ENCODE measurements at places on chromosomes 2 and 18.

DNA sequence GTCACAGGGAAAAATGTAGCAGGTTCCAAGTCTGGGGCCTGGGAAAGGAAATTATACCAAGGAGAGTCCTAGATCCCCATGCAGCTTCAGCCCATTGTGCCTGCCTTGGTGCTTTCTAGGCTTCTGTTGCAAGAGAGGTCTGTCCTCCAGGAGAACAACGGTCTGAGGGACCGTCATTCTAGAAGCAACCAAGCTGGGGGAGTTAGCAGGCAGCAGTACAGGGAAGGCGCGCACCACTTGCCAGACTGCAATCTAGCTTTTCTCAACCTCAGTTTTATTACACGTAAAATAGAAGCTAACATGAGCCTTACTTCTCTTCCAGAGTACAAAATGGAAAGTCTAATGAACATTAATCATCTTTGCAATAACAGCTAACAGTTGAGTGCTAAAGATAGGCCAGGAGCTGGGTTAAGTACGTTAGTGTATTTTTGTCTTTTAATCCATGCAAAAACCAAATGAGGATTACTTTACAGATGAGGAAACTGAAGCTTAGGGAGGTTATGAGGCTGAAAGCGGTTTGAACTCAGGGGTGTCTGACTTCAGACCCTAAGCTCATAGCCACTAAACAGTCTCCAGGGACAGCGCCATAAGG, 1.9 kb downstream of the TCF23 start:
- DNase-seq, result no peak

- no peak for DNase-seq
These were observed 68.6 kb upstream of the SPOPL start for GRCh38 chr2:138432971-138433370.

- DNase-seq, result no peak
These were observed 244.8 kb downstream of the XIRP2 start for GRCh38 chr2:167132906-167133555.

GRCh38 chr2:84249140-84249539, 209.9 kb downstream of the SUCLG1 start:
- no peak for DNase-seq

GRCh38 chr2:3171564-3172264, 205.9 kb downstream of the EIPR1 start:
- no peak for DNase-seq

DNA sequence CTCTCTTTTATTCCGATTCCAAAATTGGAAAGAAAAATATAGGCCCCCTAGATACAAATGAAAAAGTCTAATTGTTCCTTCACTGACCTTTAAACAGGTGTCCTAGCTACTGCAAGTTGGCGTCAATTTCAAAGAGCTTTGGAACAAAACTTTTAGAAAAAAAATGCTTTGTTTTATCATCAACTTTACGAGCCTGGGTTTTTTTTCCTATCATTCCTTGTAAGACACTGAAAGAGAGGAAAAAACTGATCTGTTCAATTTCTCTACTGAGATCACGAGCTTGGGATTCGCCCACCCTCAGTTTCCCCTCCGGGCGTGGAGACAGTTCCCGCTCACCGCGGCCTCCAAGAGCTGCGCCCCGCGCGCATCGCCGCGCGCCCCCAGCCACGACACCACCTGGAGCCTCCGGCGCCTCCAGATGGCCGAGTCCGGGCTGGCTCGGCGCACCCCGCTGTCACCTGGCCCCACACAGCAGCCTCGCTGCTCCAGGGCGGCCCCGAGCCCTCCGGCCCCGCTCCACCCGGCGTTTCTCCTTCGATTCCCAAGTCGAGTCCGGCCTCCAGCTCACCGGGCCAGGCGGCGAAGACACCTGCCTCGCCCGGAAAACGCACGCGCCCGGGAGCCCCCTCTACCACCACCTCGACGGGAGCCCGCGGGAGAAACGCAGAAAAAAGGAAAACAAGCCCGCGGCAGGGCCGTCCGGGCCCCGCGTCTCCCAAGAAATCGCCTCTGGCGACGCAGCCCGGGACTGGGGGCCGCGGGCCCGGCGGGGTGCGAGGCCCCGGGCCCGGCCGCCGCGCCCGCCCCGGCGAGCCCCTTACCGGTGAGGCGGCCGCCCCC, 656 bp downstream of the TBC1D8 start:
- peak; percentile 16 for DNase-seq

- DNase-seq, result no peak
These were observed 187.9 kb upstream of the HS6ST1 start for GRCh38 chr2:128506534-128506933.

DNA sequence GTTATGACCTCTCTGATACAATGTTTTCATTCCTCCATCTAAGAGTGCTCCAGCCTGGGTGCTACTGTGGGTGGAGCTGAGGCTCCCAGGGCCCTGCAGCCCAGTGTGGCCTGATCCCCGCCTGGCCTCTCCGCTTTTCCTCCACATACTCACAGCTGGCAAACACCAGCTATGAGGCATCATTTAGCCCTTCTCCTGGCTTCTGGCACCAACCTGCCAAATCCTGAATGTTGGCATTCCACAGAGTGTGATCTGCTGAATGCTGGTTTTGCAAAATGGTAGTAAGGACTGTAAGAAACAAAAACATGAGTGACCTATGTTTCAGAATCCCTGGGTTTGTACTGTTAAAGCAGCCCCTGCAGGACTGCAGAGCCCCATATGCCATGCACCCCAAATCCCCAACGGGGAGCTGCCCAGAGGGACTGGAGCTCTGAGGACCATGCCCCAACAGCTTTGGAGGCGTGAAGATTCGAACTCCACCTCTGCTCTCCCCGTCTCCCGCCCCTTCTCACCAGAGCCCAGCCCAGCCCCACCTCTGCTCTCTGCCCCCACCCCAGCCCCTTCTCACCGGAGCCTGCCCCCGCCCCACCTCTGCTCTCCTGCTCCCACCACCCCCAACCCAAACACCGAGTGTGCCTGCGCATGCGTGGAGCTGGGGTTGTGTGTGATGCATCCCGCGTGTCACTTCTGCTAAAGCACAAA, 4.2 kb downstream of the SLC66A2 start:
- DNase-seq, result no peak

GRCh38 chr18:71842666-71843065, 701.5 kb downstream of the CBLN2 start:
- DNase-seq, result no peak

DNA sequence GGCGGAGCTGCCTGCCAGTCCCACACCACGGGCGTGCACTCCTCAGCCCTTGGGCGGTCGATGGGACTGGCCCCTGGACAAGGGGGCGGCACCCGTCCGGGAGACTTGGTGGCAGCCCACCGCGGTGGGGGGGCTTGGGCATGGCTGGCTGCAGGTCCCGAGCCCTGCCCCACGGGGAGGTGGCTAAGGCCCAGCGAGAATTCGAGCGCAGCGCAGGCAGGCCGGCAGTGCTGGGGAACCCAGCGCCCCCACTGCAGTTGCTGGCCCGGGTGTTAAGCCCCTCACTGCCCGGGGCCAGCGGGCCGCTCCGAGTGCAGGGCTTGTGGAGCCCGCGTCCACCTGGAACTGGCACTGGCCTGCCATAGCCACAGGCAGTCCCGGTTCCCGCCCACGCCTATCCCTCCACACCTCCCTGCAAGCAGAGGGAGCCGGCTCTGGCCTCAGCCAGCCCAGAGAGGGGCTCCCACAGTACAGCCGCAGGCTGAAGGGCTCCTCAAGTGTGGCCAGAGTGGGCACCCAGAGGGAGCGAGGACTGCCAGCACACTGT, 742.9 kb upstream of the DDX18 start:
- no peak for DNase-seq

GRCh38 chr2:132550946-132551345, 119.1 kb downstream of the LYPD1 start:
- no peak for DNase-seq

- DNase-seq, result peak; percentile 90
These were observed at the start of gene PSD4 for GRCh38 chr2:113173542-113174375. PSD4 (plus strand) TSS chr2:113173971; CDS start chr2:113182457, 8,486 bp downstream.

GRCh38 chr2:85273738-85274731, 53.8 kb downstream of the TGOLN2 start:
- no peak for DNase-seq

GRCh38 chr2:26649322-26649721, 8.2 kb upstream of the CIB4 start:
- no peak for DNase-seq

GRCh38 chr2:135473567-135473966, 57.5 kb downstream of the ZRANB3 start:
- DNase-seq, result peak; percentile 43

DNA sequence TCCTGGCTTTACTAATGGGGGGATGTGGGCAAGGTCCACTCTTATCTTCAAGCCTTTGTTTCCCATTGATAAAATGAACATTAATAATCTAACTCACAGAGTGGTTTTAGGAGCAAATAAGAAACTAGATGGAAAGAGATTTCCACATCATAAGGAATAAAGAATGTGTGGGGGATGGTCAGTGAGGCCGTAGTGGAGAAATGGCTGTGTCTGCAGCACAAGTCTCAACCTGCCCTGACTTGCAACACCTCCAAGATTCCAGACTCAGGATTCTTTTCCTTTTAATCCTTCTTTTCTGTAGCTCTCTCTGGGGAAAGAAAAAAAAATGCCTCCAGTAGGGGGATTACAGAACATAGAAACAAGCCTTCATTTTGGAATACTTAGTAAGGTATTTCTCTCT, 124.2 kb upstream of the MEX3C start:
- DNase-seq, result no peak

DNA sequence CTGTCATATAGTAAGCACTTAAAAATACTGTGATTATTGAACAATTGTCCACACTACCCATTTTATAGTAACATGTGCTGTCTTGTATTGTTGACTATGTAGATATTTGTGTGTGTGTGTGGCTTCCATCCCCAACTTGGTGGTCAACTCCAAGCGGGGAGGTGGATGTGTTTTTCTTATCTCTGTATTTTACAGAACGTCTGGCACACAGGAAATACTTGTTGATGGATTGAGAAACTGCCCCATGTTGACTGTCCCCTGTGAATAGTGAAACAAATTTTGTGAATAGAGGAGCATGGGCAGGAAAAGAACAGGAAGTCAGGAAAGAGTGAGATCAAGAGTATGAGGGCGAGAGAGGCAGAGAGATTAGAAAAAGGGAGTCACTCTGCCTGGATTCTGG, 83.6 kb downstream of the CELF4 start:
- no peak for DNase-seq

DNA sequence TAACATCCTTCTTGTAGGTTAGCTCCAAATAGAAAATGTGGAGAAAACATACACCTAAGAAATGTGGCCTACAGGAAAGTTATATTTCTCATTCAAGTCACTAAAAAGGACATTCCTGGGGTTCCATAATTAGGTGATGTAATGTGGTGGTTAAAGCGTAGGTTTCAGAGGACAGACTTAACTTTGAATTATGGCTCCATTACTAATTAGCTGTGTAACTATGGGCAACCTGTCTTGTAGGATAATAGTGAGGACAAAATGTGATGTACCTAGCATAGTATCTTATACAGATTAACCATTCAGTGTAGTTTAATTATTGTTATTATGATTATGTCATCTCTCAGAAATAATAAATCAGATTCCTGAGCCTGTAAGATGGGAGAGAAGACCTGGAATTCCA, 602.5 kb downstream of the TSN start:
- DNase-seq, result no peak

GRCh38 chr2:40487602-40488001, 35.7 kb upstream of the SLC8A1 start:
- no peak for DNase-seq
